Right lobe of liver (tissue), 6 donors: ENCODE measurements at places on chromosomes 7 and 10. TPM values are rescaled to one million over a fixed set of nuclear protein-coding genes. Genes with fewer than 3 reads are reported as not detected.

The RADIL gene
- 0.20 TPM for total RNA-seq

The SYT15B gene
- 0.20 TPM for total RNA-seq

- no peaks in the 10 kb centered on the region for H3K27me3 ChIP-seq
- H3K4me1 ChIP-seq, result peaks cover 7% of the 10 kb centered on the region
- no peaks in the 10 kb centered on the region for H3K36me3 ChIP-seq
- no peak for DNase-seq
Measured at GRCh38 chr10:59891936-59892335, 14.4 kb downstream of the CCDC6 start.

DNA sequence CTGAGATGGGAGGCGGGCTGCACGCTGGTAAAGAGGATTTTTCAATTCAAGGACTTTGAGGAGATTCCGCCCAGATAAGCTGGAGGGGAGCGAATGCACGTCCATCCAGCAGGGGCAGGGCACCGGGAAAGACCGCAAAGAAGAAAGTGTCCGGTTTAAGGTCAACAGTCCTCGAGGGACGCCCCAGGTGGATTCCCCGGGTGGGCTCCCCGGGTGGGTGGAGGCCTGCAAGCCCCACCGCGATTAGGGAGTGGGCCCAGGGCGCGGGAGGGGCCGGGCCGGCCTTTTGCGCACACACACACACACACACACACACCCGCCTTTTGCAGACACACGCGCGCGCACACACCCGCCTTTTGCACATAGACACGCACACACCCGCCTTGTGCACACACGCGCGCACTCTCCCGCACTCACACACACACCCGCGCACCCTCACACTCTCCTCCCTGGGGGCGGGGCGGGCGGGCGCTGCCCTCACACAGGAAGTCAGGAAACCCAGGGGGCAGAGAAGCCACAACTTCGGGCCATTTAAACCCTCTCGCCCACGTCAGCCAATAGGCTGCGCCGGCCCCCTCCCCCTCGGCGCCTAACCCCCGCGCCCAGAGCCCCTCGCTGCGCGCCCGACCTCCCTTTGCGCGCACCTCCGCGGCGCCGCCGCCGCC lies 615 bp downstream of the ARHGAP12 start:
- H3K36me3 ChIP-seq, result no peaks in the 10 kb centered on the region
- peak overlapping the region; percentile 93 for H3K4me3 ChIP-seq
- H3K27ac ChIP-seq, result peak overlapping the region; percentile 98
- peak; percentile 68 for DNase-seq
- no peaks in the 10 kb centered on the region for H3K27me3 ChIP-seq

DNA sequence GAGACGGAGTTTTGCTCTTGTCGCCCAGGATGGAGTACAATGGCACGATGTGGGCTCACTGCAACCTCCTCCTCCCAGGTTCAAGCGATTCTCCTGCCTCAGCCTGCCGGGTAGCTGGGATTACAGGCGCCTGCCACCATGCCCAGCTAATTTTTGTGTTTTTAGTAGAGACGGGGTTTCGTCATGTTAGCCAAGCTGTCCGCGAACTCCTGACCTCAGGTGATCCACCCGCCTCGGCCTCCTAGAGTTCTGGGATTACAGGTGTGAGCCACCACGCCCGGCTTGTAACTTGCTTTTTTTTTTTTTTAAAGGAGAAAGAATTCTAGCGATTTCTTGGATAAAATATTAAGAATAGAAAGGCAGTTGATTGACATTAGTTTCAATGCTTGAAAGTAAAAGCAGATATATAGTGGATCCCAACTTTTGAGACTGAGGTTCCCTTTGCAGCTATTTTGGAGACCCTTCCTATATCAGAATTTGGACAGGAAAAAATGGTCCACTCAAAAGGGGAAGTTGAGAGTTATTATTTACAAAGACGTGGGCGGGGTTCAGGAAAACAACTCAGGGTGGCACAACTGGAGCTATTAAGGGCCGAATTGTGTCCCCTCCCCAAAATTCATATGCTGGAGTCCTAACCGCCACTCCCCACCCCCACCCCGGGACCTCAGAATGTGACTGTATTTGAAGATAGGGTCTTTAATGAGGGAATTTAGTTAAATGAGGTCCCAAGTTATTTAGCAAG lies 1.3 kb upstream of the ERCC6 start:
- no peaks in the 10 kb centered on the region for H3K4me1 ChIP-seq
- no peak overlapping the region for H3K27ac ChIP-seq
- H3K27me3 ChIP-seq, result no peaks in the 10 kb centered on the region
- no peaks in the 10 kb centered on the region for H3K36me3 ChIP-seq
